ENCODE measurements at places on chromosomes 12 and 14.

GRCh38 chr12:50581226-50582184 lies 76.7 kb downstream of the DIP2B start:
- DNase-seq = no peak

- DNase-seq = no peak
These were observed 6.0 kb upstream of the SDSL start for GRCh38 chr12:113416091-113416754.

GRCh38 chr12:74105434-74105833 lies 432.2 kb upstream of the ATXN7L3B start:
- no peak for DNase-seq

GRCh38 chr12:115070313-115070712 lies 386.3 kb upstream of the TBX3 start:
- no peak for DNase-seq

GRCh38 chr12:85006206-85006605 lies 29.9 kb downstream of the TSPAN19 start:
- no peak for DNase-seq

GRCh38 chr14:98347686-98348085 lies 924.3 kb downstream of the BCL11B start:
- DNase-seq = no peak

- DNase-seq = no peak
These were observed 34.3 kb upstream of the LRRC10 start for GRCh38 chr12:69645031-69645430.
